ENCODE measurements at places on chromosomes 7 and 10.

DNA sequence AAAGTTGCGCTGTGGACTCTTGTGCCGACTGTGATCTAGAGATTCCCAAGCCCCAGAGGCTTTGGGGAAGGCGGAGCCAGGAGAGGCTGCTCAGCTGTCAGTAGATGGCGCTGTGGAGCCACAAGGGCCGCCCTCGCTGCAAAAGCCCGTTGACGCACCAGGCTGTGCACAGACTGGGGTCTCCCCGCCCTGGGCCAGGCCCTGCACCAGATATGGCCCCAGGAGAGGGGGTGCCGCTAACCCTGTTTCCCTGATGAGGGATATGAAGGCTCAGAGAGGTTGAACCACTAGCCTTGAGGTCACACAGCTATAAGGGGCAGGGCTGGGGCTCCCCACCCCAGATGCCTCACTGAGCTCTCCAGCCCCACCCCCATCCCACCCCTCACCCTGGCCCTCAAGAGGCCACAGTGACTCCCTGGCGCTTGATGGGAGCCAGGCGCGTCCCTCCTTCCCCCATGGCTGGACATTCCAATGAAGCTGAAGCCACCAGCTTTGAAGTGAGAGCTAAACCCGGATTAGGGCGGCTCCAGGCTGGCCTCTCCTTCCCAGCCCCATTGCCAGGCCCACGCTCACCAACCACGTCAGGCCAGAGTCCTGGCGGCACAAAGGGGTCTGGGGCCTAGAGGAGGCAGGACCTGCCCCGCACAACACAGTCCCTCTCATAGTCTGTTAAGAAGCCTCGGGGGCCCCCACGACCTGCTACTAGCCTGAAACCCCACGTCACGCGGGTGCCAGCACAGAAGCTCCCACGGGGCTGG lies 26.4 kb downstream of the MYL10 start:
- peak; percentile 91 for DNase-seq

DNA sequence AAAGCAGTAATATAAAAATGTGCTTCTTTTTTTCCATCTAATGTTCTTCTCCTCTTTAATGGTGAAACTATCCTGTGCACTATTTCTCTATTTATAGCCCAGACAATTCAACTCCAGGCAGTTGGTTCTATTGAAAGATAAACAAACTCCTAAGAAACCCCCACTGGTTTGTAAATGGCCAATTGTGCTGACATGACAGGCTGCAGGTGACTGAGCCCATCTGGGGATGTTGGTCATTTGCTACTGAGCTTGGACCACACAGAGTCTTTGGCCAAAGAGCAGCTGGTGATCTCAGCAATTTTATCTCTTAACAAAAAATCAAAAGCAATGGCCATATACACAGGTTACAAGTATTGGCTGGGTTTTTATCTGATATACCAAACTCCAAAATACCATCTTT lies 631.8 kb upstream of the CELF2 start:
- DNase-seq = no peak

DNA sequence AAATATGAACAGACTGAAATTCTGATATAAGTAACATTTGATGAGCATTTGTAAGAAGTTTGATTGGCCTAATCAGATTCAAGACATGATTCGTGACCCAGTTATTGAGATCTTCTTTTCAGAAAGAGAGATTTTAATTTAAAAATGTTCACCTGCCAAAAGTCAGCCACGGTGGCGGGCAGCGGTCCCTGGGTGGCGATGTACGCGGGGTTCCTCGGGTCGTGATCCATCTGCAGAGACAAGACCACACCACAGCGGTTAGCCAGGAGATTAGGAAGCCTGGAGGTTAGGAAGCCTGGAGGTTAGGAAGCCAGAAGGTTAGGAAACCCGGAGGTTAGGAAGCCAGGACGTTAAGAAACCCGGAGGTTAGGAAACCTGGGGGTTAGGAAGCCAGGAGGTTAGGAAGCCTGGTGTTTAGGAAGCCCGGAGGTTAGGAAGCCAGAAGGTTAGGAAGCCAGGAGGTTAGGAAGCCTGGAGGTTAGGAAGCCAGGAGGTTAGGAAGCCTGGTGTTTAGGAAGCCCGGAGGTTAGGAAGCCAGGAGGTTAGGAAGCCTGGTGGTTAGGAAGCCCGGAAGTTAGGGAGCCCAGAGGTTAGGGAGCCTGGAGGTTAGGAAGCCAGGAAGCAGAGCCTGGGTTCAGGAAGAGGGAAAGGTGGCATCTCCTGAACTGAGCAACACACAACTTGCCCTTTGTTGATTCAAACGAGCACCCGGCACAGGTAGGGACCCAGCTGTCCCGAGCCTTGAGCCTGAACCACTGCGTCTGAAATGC lies 258.5 kb downstream of the DNAJB6 start:
- no peak for DNase-seq

- DNase-seq = no peak
These were observed 54.4 kb downstream of the MYPN start for GRCh38 chr10:68163735-68164134.

GRCh38 chr10:30534465-30535144 lies 94.9 kb downstream of the LYZL2 start:
- peak; percentile 88 for DNase-seq

GRCh38 chr10:11161096-11161495 lies 143.4 kb downstream of the CELF2 start:
- DNase-seq = no peak

DNA sequence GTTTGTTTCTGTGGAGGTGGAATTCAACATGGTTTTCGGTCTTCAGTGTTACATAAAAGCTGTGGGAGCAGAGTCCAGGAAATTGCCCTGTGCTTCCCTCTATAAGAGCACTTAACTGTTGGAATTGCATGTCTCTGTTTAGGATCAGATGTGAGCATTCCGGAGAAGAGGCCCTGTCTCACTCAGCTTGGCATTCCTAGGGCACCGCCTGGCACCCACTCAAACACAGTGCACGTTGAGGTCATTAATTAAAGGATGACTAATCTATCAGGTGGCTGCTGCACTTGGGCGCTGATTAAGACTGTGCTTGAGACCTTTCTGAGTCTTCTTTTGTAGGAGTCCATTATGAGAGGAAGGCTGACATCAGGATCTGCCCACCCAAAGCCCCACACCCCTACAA lies 82.8 kb upstream of the VIPR2 start:
- DNase-seq = no peak

GRCh38 chr10:23406409-23406808 lies 32.5 kb upstream of the OTUD1 start:
- no peak for DNase-seq

DNA sequence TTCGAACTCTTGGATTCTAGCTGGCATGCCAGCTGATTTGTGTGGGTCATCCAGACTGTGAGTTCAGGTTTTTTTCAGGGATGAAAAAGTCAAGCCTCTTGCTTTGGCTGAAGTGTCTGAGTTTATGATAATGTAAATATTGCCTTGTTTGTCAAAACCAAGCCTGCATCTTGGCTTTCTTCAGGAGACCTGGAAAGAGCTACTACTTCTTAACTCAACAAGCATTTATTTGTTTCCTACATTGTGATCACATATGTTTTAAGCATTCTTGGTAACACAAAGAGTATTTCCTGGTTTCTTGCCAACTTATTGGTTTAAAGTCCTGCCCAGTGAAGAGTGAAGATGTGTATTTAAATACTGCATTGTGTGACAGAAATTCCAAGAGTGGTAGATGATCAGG lies 407.1 kb downstream of the LRMDA start:
- no peak for DNase-seq

DNA sequence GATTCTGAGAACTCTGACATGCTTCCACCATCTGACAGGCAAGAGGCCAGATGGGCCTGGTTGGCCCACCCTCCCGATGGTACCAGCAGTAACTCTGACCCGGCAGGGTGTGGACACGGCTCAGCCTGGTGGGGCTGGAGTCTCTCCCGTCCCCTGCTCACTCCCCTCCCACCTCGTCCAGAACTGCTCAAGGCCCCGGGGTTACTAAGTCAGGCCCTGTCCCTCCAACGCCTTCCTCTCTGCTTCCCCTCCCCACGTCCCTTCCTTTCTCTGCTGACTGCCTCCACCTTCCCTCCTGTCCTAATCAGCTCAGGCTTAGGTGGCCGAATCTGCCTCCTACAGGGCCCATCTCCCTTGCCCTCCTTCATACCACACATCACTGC lies 12.5 kb downstream of the CALML5 start:
- no peak for DNase-seq

DNA sequence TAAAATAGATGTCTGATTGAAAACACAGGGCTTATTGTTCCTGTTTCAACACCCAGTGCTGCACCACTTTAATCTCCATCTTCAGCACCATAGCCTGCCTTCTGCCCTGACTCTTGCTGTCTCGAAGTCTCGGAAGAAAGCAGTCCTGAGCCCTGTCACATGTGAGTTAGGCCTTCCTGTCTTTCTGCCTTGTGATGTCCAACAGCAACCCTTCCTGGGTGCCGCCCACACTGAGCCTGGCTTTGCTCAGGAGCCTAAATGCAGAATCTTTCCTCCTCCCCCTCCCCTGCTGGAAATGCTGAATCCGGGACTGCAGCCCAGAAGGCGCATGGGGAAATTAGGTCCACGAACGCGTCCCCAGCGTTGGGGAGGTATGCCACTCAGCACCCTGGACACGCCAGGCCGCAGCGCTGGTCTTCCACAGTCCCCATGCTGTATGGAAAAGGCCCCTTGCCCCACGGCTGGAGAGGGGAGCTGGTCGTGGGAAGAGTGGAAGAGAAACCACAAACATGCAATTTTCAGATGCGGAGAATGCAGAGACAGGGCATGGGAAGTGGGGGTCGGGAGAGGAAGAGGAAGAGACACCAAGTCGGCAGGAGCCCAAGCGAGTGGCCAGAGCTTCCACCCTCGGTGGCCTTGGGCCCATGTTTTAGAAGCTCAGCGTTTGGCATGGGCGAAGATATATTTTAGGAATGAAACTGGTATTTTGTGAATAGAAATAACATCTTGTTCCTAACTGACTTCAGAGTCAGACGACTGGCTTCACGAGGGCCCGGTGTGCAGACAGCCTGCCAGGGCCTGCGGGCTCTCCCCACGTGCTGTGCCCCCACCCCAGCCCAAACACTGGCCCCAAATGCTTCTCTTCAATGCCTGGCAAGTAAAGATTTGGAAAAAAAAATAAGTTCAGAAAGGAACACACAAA lies 656.1 kb upstream of the FOXK1 start:
- DNase-seq = no peak

GRCh38 chr7:142927085-142927745 lies 6.3 kb downstream of the TRPV5 start:
- peak; percentile 57 for DNase-seq

DNA sequence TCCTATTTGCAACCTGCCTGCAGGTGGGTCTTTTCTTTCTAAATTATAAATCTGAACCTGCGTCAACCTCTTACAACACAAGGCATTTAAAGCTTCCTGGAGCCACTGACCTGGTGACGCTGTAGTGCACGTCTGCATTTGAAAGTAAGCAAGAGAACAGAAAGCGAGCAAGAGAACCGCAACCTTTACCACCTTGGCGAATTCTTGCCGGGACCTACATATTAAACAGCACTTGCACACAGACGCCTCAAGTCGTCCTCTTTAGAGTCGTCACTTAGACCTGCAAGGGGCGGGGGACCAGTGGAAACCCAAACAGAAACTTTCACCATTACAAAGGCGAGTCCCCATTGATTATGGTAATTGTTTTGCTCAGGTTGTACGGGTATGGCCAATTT lies 9.5 kb downstream of the GLI3 start:
- no peak for DNase-seq

DNA sequence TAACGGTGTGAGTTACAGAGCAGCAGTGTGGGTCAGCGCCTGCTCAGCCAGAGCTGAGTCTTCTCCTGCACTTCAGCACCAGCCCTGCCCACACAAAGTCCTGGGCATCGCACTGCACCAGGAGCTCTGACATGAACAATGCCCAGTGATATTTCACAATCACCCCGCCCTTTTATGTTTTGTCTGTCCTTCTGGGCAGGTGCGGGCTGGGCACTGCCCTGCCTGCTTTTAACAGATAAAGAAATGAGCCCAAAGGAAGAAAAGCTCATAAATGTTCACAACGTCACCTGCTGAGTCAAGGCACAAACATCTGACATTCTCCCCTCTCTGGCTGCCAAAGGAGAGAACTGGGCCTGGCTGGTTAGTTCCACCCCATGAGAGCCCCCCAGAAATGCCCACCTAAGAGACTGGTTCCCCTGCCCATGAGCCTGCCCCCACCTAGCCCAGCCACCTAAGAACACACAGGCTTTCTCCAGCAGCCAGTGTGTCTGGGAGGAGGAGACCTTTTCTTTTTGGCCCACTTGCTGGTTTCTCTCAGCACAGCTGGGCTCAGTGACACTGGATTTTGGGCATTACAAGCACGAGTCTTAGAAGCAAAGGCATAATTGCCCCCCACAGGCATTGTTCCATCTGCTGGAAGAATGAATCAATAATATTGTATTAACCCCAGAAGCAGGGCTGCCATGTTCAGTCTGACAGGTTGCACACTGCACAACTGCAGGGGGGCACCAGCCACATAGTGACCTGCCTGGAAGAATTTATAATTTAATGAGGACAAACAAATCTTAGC lies 22.3 kb downstream of the CALML3 start:
- DNase-seq = no peak

- DNase-seq = no peak
These were observed 104.0 kb upstream of the ZEB1 start for GRCh38 chr10:31215052-31215451.

GRCh38 chr10:132421847-132422751 lies 25.1 kb downstream of the PWWP2B start:
- peak; percentile 97 for DNase-seq

DNA sequence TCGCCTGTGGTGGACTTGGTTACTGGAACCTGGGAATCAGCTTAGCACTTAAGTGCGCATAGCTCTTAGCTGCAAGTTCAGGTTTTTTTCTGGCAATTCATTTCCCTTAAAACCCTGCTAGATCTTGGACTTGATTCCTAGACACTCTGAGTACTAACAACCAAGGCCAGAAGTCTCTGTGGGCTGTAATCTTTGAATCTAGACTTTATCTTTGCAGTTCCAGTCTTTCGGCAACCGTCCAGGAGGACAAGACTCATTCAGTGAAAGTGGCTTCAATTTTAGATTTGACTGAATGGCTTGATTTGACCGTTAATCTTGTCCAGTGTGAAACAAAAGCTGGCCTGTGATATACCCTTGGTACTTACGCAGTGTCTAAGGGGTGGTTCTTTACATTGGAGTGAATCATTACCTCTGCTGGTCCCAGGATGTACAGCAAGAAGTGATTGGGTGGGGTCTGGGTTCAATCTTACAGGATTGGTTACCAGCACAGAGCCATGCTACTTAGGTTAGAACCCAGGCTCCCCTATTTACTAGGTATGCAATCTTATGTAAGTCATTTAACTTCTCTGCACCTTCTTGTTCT lies 16.4 kb downstream of the PTTG1IP2 start:
- DNase-seq = no peak

DNA sequence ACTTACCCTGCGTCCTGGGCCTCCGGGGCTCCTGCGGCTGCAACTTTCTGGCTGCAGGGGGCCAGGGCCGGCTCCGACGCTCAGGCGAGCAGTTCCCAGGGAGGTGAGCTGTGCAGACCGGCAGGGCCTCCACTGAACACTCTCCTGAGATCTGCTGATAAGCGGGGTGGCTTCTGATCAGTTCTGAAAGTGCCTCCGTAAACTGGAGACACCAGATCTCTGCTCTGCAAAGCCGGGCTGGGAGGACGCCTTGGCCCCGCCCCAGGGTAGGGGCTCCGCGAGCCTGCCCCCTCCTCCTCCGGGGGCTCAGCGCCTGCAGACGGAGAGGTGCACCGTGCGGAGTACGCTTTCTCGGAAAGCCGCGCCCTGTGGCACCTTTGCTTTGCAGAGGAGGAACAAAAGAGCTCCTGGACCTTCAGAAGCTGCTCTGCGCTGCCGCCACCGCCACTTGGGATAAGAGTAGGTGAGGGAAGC lies 141.3 kb upstream of the VKORC1L1 start:
- DNase-seq = no peak

- DNase-seq = no peak
These were observed 714.7 kb upstream of the MBL2 start for GRCh38 chr10:53487019-53487983.
